ENCODE measurements at places on chromosomes 2 and 18.

DNA sequence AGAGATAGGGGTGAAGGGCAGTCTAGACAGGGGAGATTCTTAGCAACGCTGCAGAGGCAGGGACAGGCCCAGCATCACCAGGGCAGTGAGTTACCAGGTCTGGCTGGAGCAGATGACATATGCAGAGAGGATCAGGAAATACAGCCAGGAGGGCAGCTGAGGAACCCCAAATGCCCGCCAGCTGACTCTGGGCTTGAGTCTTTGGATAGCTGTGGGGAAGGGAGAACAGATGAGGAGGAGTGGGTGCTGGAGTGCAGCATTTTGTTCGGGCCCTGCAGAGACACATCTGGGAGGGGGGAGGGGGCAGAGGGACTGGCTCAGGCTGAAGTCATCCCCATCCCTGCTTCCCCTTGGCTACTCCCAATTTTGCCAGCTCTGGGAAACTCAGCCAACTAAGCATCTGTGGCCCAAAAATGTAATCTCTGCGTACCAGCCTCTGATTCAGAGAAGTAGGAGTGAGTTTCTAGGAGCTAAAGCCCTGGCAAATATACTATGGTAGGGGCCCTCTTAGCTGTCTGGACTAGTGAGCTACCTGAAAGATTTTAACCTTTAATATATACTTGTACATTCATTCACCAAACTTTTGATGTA, 214.5 kb downstream of the ZBTB7C start:
- DNase-seq: no peak

- no peak for DNase-seq
Measured at GRCh38 chr2:121805766-121806143, 50.3 kb downstream of the TSN start.

- no peak for DNase-seq
Measured at GRCh38 chr2:168722592-168722991, 79.8 kb upstream of the NOSTRIN start.

- DNase-seq: no peak
Measured at GRCh38 chr2:165070076-165070475, 114.8 kb upstream of the SLC38A11 start.

- no peak for DNase-seq
Measured at GRCh38 chr18:11261486-11261885, 112.1 kb upstream of the PIEZO2 start.

DNA sequence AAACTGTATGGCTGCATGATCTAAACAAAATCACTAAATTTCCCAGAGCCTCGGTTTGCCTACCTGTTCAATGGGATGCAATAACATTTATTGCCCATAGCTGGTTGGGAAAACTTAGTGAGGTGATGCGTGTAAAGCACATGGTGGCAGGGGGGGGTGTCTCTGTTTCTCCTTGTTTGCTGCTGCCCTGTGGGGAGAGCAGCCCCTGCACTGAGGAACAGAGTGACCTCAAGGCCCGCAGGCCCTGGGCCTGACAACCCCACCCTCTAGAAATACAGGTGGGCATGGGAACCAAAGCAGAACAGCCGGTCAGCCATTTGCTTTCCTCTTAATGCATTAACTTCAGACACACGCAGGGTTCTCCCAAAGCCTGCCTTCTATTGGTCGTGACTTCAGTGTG, 55.1 kb upstream of the SLC66A3 start:
- DNase-seq: no peak

DNA sequence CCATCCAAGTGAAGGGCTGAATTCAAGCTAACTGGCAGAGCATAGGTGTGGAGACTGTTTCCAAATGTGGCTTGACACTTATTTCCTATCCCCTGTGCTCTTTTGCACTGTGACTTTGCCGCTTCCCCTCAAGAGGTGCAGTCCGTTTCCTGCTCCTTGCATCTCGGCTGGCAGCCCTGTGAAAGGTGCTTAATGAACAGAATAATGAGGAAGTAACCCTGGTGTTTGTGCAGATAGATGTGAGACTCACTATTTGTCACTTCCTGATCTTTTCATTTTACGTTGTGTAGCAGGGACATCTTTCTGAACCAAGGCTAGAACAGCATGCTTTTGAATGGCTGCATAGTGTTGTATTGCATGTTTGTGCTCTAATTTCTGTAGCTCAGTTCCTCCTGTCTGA, 60.8 kb downstream of the CEP192 start:
- DNase-seq: no peak

DNA sequence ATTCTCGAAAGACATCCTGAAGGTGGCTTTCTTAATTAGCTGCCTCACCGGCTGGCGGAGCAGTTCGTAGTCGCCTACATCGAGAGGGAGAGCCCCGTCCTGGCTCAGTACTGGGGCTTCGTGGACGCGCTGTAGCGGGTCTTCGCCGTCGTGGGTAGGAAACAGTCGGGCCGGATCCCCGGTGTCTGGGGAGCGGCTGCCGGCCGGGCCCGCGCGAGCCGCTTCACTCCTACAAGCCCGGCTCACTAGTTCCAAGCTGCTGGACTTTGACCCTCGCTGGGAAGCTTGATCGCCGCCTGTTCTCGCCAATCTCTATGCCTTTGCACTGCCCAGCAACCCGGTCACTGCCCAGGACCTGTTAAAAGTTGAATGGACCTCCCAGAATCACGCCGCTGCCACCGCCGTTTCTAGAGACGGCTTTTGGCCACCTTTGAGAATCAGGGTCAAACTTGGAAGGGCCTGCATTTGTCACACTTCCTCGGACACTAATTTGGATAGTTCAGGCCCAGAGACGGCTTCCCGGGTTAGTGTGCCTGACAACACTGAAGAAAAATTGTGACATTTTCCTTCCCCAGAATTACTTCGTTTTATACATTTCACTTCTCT, 41.4 kb upstream of the AKAIN1 start:
- DNase-seq: no peak

DNA sequence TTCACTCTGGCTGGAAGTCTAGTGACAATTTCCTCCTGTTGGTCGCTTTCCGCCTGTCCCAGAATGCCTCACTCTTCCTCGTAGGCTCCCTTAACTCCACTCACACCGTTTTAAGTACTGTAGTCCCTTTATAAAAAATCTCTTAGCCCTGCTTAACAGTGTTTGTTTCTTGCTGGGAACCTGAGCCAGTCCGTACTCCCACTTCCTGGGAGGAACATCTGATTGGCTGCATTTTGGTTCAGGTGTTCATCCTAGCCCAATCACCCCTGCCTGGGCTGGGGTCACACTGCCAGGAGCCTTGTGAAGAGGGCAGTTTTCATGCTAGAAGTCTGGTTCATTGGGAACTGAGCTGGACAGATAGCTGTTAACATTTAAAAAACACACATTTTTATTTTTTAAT, 25.6 kb upstream of the TOGARAM2 start:
- no peak for DNase-seq

DNA sequence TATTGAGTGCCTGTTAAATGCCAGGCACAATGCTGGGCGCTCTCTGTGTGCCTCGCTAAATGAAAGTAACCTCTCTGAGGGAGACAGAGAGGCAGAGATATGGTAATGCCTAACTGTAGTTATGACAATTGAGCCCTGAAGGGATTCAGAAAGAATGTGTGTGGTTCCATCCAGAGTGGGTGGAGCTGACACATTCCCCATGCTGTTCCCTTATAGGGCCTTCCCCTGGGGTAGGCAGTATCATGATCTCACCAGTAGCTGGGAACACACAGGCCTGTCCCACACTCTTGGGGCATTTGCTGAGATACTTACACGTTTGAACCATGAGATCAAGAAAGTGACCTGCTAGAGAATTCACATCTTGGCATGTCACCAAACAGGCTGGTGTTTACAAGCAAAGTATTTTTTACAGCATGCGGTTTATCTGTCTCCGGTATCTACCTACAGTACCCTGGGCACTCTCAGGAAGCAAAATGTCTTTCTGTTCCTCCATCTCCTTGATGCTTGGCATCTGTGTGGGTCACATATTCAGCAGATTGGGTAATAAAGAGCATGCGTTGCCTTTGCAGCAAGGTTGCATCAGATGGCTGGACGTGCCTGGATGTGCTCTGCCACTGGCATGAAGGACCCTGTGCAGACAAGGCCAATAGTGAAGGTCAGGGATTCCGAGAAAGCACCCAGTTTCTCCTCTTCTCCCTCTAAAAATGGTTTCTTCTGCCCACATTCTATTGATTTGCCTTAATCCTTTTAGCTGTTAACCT, 9.4 kb downstream of the CTIF start:
- DNase-seq: peak; percentile 10

DNA sequence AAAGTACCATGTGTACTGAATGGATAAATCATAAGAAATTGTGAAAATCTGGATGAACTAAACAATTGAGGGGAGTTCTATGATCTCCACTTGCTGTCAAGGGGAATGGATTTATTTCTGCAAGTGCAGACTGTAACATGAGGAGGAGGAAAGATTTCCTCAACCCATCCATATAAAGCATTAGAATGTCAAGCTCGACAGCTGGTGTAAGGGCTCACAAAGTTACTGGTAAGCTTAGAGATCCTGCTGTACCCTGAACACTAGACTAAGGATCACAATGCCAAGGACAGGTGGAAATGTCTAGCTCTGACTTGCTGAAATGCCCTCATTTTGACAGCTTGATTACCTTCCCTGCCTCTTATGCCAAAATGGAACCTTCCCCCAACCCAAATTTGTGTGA, 125.3 kb downstream of the TCF4 start:
- no peak for DNase-seq

DNA sequence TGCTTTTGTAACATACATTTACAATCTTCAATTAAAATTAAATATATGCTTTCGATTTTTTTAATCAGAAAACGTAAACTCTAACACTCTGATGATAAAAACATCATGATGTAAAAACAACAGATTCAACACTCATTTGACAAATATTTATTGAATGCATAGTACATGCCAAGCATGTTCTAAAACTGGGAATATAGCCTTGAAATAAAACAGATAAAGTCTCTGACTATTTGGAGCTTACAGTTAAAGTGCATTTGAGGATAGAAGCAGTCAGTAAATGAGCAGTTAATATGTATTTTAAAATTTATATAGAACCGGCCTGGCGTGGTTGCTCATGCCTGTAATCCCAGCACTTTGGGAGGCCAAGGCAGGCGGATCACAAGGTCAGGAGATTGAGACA, 47.8 kb downstream of the TMX3 start:
- DNase-seq: no peak

DNA sequence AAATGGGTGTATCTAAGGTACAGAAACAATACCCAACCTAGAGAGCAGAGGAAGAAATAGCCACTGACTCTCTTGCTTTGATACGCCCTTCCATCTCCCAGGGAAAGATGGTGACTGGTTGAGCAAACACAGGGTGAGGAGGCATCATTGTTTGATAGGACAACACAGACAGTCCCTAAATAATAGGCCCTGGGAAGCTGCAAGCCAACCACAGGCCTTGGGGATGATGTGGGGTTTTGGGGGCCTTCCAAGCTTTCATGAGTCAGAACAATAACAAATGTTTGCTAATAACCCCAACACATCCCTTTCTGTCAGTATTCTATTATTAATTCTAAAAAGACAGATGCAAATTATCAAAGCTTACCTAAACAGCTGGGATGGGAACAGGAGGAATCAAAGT, 9.8 kb downstream of the LGALSL start:
- DNase-seq: no peak

GRCh38 chr2:113232740-113233139, 46.0 kb downstream of the PAX8 start:
- no peak for DNase-seq

GRCh38 chr18:39260565-39260964, 1695.0 kb upstream of the CELF4 start:
- DNase-seq: no peak

GRCh38 chr2:113175042-113175628, 1.4 kb downstream of the PSD4 start:
- no peak for DNase-seq

- DNase-seq: no peak
Measured at GRCh38 chr2:96957244-96957643, 29.1 kb downstream of the FAM178B start.

GRCh38 chr2:190023860-190024259, 38.7 kb downstream of the MSTN start:
- DNase-seq: peak; percentile 30

DNA sequence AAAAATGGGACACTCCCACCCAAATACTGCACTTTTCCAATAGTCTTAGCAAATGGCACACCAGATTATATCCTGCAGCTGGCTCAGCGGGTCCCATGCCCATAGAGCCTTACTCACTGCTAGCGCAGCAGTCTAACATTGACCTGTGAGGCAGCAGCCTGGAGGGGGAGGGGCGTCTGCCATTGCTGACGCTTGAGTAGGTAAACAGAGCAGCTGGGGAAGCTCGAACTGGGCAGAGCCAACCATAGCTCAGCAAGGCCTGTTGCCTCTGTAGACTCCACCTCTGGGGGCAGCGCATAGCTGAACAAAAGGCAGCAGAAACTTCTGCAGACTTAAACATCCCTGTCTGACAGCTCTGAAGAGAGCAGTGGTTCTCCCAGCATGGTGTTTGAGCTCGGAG, 110.4 kb downstream of the CTIF start:
- no peak for DNase-seq

- no peak for DNase-seq
Measured at GRCh38 chr2:19865151-19865550, 36.6 kb downstream of the TTC32 start.

DNA sequence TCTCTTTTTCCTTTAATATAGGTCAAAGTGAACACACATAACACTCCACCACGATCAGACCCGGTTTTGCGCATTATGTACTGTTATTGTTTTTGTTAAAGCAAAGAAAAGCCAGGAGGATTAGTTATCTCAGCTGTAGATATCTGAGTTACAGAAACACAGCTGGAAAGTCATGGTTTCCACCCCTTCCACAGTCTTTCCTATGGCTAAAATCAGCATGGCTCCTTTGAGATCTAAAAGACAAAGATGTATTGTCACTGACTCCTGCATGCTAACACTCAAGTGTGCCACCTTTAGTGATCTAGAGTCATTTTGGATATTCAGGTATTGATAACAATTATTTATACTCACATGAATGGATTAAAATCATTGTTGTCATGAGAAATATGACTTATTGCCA, 260.0 kb downstream of the FIGN start:
- DNase-seq: no peak

DNA sequence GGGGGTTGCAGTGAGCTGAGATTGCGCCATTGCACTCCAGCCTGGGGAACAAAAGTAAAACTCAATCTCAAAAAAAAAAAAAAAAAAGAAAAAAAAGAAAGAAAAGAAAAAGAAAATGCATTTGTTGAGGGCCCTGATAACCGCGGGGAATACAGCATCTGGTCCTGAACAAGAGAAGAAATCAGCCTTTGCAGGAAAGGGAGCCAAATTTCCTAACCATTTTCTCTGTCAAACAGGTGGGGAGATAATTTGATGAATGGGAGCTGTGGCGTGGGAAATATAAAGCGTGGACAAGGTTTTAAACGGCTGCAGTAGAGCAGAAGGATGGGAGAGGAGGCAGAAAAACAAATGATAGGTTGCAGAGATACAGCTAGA, 864 bp downstream of the E2F6 start:
- no peak for DNase-seq

GRCh38 chr2:69436596-69436937, 668 bp downstream of the NFU1 start:
- no peak for DNase-seq

GRCh38 chr2:225027061-225027762, 15.1 kb downstream of the DOCK10 start:
- no peak for DNase-seq

Data from HEK293T (cell line).